ENCODE measurements at places on chromosomes 12 and 14.
A peak's percentile ranks its signal among the peaks of the same experiment; 100 is the strongest.

DNA sequence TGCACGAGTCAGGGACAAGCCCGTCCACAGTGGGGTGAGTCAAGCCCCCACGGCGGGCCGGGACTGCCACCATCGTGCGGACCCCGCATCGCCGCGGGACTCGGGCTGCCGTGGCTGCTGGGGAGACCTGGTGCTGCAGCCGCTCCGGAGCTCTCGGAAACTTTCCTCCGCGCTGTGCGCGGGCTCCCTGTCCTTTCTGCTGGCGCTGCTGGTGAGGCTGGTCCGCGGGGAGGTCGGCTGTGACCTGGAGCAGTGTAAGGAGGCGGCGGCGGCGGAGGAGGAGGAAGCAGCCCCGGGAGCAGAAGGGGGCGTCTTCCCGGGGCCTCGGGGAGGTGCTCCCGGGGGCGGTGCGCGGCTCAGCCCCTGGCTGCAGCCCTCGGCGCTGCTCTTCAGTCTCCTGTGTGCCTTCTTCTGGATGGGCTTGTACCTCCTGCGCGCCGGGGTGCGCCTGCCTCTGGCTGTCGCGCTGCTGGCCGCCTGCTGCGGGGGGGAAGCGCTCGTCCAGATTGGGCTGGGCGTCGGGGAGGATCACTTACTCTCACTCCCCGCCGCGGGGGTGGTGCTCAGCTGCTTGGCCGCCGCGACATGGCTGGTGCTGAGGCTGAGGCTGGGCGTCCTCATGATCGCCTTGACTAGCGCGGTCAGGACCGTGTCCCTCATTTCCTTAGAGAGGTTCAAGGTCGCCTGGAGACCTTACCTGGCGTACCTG, 1.1 kb downstream of the PDE3A start:
- DNase-seq, result no peak

GRCh38 chr14:61233436-61233956, 47.6 kb downstream of the TMEM30B start:
- DNase-seq, result no peak

- no peak for DNase-seq
These were observed 1.7 kb downstream of the TUBA1A start for GRCh38 chr12:49187184-49187583.

DNA sequence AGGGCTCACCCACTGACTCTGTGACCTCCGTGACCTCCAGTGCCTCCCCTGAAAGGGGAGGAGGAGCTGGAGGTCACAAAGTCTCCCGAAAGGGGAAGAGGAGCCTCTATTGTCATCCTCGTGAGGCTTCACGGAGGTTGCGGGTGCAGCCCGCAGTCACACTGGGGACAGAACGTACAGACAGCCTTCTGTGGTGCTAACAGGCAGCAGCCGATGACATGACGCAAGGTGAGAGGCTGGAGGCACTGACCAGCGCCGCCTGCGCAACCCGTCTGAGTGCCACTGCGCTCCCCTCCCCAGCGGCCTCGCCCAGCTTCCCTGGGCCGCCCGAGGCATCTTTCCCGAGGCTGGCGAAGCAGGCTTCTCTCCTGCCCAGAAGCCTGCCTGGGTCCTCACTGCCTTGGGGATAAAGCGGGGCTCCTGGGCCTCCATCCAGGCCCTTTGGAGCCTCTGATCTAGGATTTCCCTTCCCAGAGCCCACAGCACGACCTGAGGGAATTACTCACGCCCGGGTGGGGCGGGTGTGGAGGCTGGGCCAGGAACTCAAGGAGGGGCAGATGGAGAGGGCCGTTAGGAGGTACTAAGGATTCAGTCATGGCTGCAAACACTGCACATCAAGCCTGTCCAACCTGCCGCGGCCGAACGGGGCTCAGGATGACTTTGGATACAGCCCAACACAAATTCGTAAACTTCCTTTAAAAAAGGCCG, 12.3 kb upstream of the LBHD2 start:
- no peak for DNase-seq

DNA sequence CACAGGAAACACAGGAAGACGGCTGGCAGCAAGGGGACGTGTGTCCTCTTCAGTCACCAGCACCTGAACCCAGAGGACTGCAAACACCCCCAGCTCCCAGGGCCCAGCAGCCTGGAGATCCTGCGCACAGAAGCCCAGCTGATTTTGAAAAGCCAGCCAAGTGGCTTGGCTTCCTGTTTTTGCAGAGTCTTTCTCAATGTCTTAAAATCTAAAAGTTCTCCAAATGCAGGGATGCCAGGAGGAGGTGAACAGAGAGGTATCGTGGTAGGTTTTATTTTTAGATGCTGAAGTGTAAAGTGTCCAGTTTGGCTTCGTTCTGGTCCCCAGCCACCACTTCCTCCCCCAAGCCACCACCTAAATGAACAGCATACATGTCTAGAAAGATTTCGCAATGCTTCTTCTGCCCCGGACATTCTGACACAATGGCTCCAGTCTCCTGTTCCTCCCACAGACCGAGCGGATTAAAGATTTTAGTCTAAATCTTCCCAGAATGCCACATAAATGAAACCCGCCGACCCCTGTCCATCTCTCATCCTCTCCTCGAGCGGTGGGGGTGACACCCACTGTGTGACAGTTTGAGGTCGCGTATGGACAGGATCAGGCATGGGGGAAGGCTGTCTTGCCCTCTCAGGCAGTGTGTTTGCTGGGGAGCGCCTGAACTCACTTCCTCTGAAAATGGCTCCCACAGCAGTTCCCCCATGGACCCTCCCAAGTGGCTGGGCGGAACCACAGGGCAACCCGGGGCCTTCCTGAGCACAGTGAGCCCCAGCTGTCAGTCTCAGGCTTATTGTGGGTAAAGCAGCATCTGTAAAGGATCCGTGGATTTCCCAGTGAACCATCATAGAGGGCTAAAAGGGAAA, 41.6 kb downstream of the ITPK1 start:
- no peak for DNase-seq

DNA sequence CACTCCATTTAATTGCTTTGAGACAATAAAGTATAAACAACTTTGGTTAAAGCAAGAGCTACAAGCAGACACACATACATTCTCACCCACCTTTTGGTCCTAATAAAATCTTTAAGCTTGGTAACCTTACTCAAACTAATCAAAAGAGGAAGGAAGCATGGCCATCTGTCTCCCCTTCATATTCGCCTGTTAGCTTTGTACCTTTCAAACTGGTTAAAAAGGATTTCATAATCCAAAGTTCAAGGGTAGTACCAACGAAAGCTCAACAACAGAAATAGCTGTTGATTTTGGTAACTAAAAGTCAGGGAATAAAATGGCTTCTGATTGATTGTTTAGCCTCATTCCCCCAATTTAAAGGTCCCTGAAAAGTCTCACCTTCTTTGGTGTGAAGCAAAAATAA, 456.9 kb downstream of the BCAT1 start:
- DNase-seq, result no peak

GRCh38 chr14:51035611-51036192, 59.2 kb downstream of the TRIM9 start:
- DNase-seq, result no peak

DNA sequence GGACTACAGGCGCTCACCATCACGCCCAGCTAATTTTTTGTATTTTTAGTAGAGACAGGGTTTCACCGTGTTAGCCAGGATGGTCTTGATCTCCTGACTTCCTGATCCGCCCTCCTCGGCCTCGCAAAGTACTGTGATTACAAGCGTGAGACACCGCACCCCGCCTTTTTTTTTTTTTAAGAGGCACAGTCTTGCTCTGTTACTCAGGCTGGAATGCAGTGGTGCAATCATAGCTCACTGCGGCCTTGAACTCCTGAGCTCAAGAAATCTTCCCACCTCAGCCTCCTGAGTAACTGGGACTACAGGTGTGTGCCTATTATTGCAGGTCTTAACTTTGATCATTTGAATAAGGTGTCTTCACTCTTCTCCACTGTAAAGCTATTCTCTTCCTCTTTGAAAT, 5.3 kb upstream of the GLTP start:
- DNase-seq, result no peak

DNA sequence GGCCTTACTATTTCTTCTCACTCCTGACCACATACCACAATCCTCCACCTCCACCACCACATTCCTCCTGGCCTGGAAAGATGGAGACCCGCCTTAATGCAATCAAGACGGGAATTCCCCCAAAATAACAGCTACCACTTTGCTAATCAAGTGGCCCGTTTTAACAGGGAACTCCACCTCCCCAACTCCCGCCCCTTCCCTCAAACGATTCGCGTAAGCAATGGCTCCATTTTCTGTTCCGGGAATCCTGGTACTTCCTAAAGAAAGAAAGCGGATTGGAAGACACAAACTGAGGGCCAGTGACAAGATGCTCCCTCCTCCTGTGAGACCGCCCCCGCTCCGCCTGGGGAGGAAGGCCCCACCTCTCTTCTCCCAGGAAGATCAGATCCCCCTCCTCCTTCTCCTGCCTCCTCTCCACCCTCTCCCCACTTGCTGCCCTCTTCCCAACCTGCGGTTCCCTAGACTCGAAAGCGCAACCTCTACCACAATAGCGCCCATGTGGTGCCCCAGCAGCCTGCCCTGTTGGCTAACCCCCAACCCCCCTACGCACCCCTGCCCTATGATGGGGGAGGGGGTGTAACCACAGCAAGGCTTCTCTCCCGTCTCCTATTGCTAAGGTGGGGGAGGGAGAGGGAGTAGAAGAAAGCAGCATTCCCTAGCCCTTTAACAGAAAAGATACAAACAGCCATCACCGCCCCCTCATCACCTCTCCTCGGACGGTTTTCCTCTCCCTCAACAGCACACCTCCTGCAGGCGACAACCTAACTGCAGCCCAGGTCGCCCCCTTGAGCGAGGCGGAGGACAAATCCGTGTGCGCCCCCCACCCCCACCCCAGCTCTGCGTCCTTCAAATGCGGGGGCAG, 777 bp downstream of the ARF3 start:
- peak; percentile 93 for DNase-seq

DNA sequence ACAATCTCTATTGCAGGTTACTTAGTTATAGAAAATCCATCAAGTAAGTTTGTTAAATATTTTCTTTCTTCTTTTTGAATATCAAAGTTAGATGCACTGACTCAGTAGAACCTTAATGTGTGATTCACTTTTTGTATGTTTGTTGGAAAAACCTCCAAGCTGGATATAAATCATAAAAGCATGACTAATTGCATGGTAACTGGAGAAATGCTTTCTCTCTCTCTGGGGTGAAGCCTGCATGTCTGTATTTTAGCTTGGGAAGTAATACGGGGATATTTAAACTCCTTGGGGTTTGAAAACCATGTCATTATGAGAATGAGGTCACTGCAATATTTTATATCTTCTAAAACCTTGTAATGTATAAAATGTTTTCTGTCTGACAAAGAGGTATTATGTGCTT, 58.6 kb upstream of the MYF6 start:
- DNase-seq, result peak; percentile 60

GRCh38 chr14:41925409-41925808, 318.7 kb downstream of the LRFN5 start:
- peak; percentile 2 for DNase-seq

DNA sequence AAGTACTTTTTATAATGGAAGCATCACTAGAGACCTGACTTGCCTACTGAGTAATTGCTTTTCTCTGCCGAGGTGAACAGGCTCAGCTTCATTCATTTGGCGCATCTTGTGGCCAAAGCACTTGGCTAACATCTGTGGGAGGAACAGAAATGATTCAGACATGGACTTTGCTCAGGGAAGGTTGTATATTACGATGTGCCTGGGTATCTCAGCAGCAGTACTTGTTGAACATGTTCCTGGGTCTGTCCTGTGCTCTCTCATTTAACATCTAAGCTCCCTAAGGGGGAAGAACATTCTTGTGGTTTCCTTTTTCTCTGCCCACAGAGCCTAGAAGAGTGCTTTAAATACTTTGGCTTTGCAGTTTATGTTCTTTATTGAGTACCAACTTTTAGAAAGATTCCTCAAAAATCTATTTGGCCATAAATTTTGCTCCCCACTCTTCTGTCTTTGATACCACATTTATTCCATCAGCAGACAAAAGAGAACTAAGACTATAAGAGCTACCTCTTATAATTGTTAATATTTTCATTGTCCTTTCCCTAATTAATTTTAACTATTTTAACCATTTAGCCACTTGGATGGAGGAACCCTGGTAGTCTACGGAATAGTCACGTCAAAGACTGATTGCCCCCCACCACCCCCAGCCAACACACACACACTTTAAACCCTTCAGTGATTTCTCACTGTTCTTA, 101.2 kb upstream of the EGLN3 start:
- DNase-seq, result peak; percentile 48
